ENCODE measurements at places on chromosomes 11 and 22. TPM values are rescaled to one million over a fixed set of nuclear protein-coding genes. Genes with fewer than 3 reads are reported as not detected.

The FXYD2 gene
- not detected for total RNA-seq

The TIGD3 gene
- not detected for total RNA-seq

The OR5D16 gene
- not detected for total RNA-seq

The HPX gene
- not detected for total RNA-seq
